Chondrocyte (in vitro differentiated cells): ENCODE measurements at places on chromosomes 16 and 17.

- DNase-seq: no peak
Measured at GRCh38 chr17:9971991-9972390, 66.9 kb upstream of the RCVRN start.

DNA sequence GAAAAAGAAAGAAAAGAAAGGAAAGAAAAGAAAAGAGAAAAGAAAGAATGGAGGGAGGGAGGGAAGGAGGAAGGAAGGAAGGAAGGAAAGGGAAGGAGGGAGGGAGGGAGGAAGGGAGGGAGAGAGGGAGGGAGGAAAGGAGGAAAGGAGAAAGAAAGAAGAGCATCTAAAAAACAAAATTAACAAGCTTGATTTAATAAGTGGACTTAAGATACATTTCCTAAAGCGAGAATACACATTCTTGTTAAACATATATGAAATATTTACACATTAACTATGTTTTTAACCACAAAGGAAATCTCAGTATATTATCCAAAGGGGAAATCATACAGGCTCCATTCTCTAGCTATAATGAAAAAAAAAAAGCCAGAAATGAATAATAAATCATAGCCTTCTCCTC, 47.3 kb upstream of the IRX5 start:
- DNase-seq: no peak

GRCh38 chr17:44200478-44201155, 933 bp upstream of the ATXN7L3 start:
- no peak for DNase-seq

DNA sequence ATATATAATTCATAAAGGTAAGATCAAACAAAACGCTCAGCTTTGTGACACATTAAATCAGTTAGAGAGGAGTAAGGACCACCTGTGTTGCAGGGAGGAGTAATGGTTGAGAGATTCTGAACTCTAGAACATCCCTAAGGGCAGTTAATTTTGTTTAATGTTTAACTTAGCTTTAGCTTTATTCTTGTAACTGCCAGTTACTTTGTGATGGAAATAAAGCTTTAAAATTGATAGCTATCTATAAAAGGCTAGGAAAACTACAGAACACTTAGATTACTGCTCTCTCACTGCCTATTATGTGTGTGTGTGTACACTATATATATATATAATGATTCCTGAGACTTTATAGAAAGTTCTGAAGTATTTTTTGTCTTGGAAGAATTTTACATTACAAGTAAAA, 37.8 kb downstream of the PTRH2 start:
- DNase-seq: no peak
